Activated B cell treated with CpG ODN at 0.5 μM for 24 hours (primary cell): ENCODE measurements at places on chromosomes 2 and 18. TPM values are rescaled to one million over a fixed set of nuclear protein-coding genes. Genes with fewer than 3 reads are reported as not detected.
A peak's percentile ranks its signal among the peaks of the same experiment; 100 is the strongest.

Gene TRIM43
- not detected in 2 replicates for total RNA-seq

Gene FECH
- total RNA-seq = 9.2 and 9.3 TPM in 2 replicates

Gene NYAP2
- 0.07 TPM in 1 of 2 replicates, not detected in the other for total RNA-seq

Gene IL1RN
- 0.32 TPM in 1 of 2 replicates, not detected in the other for total RNA-seq

Gene NCKAP5
- total RNA-seq = not detected in 2 replicates

Gene YPEL5
- 56.7 and 57.4 TPM in 2 replicates for total RNA-seq

Gene PPP1R1C
- not detected in 2 replicates for total RNA-seq

Gene DOK1
- 33.8 and 35.1 TPM in 2 replicates for total RNA-seq

Gene RAPGEF4
- 0.17 TPM in 1 of 2 replicates, not detected in the other for total RNA-seq

GRCh38 chr2:111194835-111195621 is 74.3 kb downstream of the BCL2L11 start:
- H3K4me3 ChIP-seq = peak overlapping the region; percentile 6
- H3K36me3 ChIP-seq = no peaks in the 10 kb centered on the region
- no peaks in the 10 kb centered on the region for H3K27me3 ChIP-seq
- DNase-seq = no peak
- peak overlapping the region; percentile 37 for H3K27ac ChIP-seq

DNA sequence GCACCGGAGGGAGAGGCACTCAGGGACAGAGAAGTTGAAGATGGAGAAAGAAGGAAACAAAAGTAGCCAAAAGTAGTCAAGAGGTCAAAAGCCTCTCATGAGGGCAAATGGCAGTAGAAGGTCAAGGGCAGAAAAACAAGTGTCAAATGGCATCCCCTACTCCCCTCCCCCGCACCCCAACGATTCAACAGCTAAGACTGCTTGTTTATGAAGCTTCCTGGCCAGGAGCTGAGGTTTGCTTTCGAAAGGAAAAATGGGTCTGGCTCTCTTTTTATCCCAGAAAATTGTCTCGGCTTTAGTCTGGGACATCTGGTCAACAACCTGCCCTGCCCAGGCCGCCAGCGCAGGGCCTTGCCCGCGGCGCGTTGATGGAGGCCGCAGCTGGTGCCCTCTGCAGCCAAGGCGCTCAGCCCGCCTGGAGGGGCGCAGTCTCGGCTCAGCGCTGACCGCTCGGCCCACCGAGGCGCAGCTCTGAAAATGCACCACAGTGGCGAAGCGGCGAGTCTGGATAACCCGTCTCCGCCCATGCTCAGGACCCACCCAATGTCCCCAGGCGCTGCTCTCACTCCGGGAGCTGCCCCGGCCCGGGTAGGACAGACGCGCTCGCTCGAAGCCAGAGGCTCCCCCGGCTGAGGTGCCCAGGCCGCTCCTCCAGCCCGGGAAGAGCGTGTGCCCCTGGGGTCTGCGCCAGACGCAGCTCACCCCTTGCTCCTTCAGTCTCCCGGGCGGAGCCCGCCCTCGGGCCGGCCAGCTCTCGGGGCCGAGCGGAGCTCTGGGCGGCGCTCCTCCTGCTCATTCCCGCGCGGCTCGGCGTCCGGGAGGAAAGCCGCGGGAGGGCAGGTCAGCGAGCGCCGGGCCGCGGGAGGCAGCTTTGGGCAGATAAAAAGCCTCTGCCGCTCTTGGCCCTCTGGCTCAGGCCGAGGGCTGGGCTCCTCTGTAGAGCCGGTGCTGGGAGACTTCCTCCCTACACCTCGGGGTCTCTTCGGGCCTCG is 1.8 kb upstream of the TBR1 start:
- no peak for DNase-seq
- peaks cover 45% of the 10 kb centered on the region for H3K27me3 ChIP-seq
- peaks cover 9% of the 10 kb centered on the region for H3K36me3 ChIP-seq

DNA sequence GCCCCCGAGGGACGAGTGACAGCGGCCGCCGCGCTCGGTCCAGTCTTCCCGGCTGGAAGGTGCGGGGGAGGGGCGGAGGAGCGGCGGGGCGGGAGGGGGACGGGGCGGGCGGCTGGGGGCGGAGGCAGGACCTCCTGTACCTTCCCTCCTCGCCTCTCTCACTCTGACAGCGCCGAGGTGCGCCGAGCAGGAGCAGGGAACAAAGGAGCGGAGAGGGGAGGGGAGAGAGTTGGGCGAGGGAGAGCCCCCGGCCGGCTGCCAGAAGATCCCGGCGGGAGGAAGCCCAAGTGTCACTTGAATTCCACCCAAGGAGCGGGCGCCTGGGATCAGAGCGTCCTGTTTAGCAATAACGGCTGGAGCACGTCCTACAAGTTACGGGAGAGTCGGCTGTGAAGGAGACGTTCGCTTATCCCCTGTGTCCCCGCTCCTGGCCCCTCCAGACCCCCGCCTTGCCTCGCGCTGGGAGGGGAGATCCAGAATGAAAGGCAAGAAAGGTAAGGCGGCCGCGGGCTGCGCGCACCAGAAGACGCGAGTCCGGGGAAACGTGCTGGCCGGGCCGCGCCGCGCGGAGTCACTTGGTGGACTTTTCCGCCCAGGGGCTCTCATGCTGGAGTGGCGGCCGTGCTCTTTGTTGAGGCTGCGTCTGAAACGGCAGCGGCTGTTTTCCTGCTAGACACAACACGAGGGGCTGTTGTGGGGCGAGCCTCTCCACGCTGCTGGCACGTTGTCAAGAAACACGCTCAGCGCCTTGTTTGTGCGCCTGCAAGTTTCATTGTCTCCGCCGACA is at the start of gene TGIF1:
Gene TGIF1, plus strand, starts transcription at position 161 of the 787 bp plus-strand sequence. Its CDS starts 318 bp downstream, at position 479.
- H3K27me3 ChIP-seq = no peaks in the 10 kb centered on the region
- peaks cover 54% of the 10 kb centered on the region for H3K4me1 ChIP-seq
- H3K27ac ChIP-seq = peak within 1 kb of the TSS; percentile 100
- peak within 1 kb of the TSS; percentile 96 for H3K4me3 ChIP-seq

- H3K4me3 ChIP-seq = no peak overlapping the region
- no peak for DNase-seq
- no peaks in the 10 kb centered on the region for H3K4me1 ChIP-seq
These were observed 135.5 kb downstream of the FHOD3 start for GRCh38 chr18:36432880-36433555.

- no peak overlapping the region for H3K4me3 ChIP-seq
- peaks cover 4% of the 10 kb centered on the region for H3K27me3 ChIP-seq
- H3K36me3 ChIP-seq = no peaks in the 10 kb centered on the region
- no peak for DNase-seq
- no peaks in the 10 kb centered on the region for H3K4me1 ChIP-seq
These were observed 38.8 kb downstream of the ADAM23 start for GRCh38 chr2:206482123-206482522.

- DNase-seq = no peak
- no peaks in the 10 kb centered on the region for H3K4me1 ChIP-seq
- no peaks in the 10 kb centered on the region for H3K27me3 ChIP-seq
- no peaks in the 10 kb centered on the region for H3K36me3 ChIP-seq
- no peak overlapping the region for H3K27ac ChIP-seq
These were observed 98.4 kb upstream of the MYCN start for GRCh38 chr2:15841776-15842560.

- H3K4me3 ChIP-seq = peak overlapping the region; percentile 90
- H3K36me3 ChIP-seq = peaks cover 11% of the 10 kb centered on the region
- H3K27me3 ChIP-seq = no peaks in the 10 kb centered on the region
- no peak for DNase-seq
- H3K4me1 ChIP-seq = peaks cover 5% of the 10 kb centered on the region
- H3K27ac ChIP-seq = peak overlapping the region; percentile 95
These were observed 1.5 kb downstream of the ZC3H8 start for GRCh38 chr2:112253261-112253815.

GRCh38 chr2:68696554-68696953 is 38.1 kb upstream of the ARHGAP25 start:
- H3K4me3 ChIP-seq = no peak overlapping the region
- no peaks in the 10 kb centered on the region for H3K27me3 ChIP-seq
- no peak for DNase-seq
- H3K4me1 ChIP-seq = peaks cover 12% of the 10 kb centered on the region
- H3K27ac ChIP-seq = no peak overlapping the region

GRCh38 chr2:72007402-72007801 is 140.3 kb downstream of the CYP26B1 start:
- H3K27ac ChIP-seq = no peak overlapping the region
- no peaks in the 10 kb centered on the region for H3K4me1 ChIP-seq
- no peaks in the 10 kb centered on the region for H3K36me3 ChIP-seq
- H3K4me3 ChIP-seq = no peak overlapping the region
- peaks cover 8% of the 10 kb centered on the region for H3K27me3 ChIP-seq

DNA sequence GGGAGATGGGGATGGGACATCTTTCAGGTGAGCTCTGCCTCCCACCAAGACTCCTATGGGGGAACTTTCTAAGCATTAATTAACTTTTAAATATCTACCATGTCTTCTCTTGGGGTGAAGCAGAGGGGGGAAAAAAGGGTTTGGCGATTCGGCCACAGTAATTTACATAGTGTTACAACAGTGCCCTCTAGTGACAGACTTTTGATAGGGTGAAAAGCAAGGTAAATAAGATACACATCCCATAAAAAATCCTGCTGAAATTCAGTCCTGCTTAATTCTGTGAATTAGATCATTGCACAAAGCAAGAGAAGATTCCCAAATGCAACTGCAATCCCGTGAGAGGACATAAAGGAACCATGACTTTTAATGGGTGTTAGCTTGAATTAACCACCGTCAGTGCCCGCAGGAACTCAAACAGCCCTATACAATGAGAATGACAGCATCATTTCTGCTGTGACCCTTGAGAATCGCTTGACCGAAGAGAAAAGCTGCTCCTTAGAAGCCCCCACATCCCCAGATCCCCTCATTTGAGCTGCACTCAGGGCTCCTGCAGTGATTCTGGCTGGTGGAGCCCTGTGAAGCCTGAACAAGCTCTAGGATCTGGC is 32.8 kb downstream of the FAM124B start:
- no peak for DNase-seq
- H3K27me3 ChIP-seq = no peaks in the 10 kb centered on the region
- no peaks in the 10 kb centered on the region for H3K36me3 ChIP-seq
- H3K4me1 ChIP-seq = no peaks in the 10 kb centered on the region
- H3K4me3 ChIP-seq = no peak overlapping the region

DNA sequence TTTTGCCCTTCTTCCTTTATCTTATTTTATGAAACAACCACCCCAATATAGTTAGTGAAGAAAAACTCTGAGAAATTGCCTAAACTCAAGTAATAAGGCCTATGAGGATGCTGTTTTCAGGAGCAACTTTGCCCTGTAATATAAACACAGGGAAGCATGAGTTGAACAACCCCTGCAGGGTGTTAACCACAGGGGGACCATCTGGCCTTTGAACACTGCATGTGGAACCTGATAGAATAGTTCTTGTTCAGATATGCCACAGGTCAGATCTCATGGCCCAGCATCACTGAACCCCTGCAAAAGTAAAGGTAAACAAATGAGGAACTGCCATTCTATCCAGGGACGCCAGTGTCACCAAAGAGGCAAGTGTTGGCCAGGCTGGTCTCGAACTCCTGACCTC is 82.6 kb downstream of the MAPK4 start:
- no peaks in the 10 kb centered on the region for H3K36me3 ChIP-seq
- no peaks in the 10 kb centered on the region for H3K4me1 ChIP-seq
- no peak overlapping the region for H3K4me3 ChIP-seq
- H3K27ac ChIP-seq = no peak overlapping the region
- H3K27me3 ChIP-seq = no peaks in the 10 kb centered on the region
- no peak for DNase-seq

GRCh38 chr2:207901401-207901800 is 123.9 kb downstream of the PLEKHM3 start:
- peaks cover 27% of the 10 kb centered on the region for H3K36me3 ChIP-seq
- no peak for DNase-seq
- no peak overlapping the region for H3K4me3 ChIP-seq
- no peaks in the 10 kb centered on the region for H3K4me1 ChIP-seq

DNA sequence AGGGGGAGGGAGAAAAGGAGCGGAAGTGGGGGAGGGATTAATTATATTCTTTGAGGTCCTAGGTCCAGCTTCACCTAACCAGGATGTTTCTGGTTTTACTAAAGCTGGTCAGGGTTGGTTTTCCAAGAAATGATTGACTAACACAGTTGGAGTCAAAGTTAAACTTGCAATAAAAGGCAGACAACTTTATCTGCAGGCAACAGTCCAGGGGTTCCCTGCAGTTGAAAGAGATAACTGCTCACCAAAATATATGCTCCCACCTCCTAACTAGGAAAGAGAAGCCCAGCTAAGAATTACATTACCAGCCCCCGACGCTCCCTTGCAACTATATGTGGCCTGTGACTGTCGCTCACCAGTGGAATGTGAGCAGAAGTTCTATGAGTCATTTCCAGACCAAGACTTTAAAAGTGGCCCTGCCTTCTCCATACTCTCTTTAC is 140.0 kb upstream of the PKDCC start:
- no peak overlapping the region for H3K4me3 ChIP-seq
- no peak for DNase-seq
- H3K27me3 ChIP-seq = peaks cover 33% of the 10 kb centered on the region

DNA sequence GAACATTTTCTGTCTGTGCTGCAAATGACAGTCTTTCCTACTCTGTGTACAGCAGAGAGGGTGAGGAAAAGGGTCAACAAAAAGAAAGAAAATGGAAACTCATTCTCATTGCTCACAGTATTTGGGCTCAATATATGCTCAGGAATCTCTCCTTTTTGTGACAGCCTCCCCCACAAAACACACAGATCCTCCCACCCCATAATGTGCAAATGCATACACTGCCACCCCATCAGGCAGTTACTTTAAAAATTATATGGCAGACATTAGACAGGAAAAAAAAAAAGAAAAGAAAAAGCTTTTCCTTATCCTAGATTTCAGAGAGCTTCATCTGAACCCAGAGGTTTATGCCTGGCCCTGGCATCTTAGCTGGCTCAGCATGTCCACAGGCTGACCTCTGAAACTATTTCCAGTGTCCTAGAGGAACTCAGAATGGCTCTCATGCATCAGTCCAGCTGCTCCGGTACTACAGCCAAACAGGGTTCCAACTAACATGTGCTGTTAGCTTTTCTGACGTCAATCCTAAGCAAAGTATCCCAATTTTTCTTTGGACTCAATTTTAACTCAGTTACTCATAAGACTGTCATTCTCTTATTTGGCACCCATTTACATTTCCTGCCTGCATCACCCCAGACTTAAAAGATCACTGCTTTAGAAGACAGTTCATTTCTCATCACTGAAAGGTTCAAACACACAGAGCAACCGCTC is 105.9 kb downstream of the RBMS1 start:
- H3K27me3 ChIP-seq = no peaks in the 10 kb centered on the region
- H3K4me1 ChIP-seq = peaks cover 49% of the 10 kb centered on the region
- no peak overlapping the region for H3K27ac ChIP-seq
- no peak overlapping the region for H3K4me3 ChIP-seq

DNA sequence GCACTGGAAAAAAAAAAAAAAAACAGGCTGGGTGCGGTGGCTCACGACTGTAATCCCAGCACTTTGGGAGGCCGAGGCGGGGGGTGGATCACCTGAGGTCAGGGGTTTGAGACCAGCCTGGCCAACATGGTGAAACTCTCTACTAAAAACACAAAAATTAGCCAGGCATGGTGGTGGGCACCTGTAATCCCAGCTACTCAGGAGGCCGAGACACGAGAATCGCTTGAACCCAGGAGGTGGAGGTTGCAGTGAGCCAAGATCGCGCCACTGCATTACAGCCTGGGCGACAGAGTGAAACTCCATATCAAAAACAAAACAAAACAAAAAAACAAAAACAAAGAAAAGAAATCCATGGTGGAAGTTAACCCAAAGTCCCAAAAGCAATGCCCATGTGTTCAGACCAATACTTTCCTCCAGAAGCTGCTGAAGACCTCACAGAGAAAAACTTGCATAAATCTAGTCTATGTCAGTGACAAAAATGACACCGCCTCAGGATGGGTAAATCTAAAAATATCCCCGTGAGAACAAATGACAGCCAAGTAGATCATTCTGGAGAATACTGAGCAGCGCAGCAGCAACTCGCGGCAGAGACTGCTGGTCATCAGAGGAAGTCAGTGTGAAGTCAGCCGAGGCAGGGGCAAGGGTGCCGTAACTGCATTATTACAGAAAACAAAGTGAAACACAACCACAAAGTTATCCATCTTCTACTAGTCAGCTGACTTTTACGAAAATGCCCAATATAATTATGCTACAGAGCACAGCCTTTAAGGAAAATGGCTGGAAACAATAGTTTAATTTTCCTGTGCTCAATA is 41.0 kb downstream of the LPIN2 start:
- peak overlapping the region; percentile 94 for H3K27ac ChIP-seq
- peak; percentile 53 for DNase-seq
- H3K4me3 ChIP-seq = peak overlapping the region; percentile 79
- H3K4me1 ChIP-seq = peaks cover 82% of the 10 kb centered on the region
- H3K27me3 ChIP-seq = no peaks in the 10 kb centered on the region
